ENCODE measurements at places on chromosomes 3 and 15.
A peak's percentile ranks its signal among the peaks of the same experiment; 100 is the strongest.

DNA sequence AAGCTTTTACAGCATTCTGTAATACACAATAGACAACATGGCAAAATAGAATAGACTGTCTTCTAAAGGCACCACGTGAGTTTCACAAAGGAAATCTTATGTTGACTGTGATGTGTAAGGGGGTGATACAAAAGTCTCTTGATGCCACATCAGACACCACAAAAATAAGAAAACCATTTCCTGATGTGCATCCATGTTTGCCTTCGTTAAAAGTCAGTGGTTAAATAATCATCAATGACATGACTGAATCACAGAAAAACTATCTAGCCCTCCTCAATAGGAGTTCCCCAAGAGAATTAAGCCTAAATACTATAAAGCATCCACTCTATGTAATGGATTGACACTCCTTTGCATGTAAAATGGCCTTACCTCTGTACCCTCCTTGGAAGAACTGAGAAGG, 198.6 kb upstream of the SLC2A2 start:
- no peak for DNase-seq

GRCh38 chr3:69787436-69788168, 48.3 kb downstream of the MITF start:
- DNase-seq = no peak

DNA sequence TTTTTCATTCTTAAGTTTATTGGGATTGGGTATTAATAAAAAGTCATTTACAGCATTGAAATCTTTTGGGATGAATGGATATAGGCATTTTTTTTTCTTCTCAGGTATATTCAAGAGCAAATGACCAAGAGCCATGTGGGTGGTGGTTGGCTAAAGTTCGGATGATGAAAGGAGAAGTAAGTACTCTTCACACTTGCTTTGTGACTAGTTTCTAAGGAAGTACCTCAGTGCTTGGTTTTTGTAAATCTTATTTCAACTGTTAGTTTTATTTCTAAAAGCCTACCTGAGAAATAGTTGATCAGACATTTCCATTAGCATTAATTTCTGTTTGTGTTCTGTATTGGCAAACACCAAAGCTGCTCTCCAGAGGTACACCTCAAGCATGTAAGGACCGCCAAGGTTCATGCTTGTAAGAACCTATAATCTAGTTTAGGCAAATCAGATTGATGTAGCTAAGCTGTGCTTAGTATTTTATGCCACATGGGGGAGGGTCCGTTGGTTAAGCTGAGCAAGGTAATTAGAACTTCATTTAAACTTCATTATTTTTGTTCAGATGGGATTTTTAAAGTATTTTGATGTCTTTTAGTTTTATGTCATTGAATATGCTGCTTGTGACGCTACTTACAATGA, 35.4 kb downstream of the FXR1 start:
- DNase-seq = no peak

- no peak for DNase-seq
Observed at GRCh38 chr15:90836296-90836871, 32.0 kb upstream of the FURIN start.

GRCh38 chr3:101204246-101204645, 116.1 kb downstream of the IMPG2 start:
- no peak for DNase-seq

- no peak for DNase-seq
Observed at GRCh38 chr3:12196684-12197083, 38.0 kb upstream of the TIMP4 start.

DNA sequence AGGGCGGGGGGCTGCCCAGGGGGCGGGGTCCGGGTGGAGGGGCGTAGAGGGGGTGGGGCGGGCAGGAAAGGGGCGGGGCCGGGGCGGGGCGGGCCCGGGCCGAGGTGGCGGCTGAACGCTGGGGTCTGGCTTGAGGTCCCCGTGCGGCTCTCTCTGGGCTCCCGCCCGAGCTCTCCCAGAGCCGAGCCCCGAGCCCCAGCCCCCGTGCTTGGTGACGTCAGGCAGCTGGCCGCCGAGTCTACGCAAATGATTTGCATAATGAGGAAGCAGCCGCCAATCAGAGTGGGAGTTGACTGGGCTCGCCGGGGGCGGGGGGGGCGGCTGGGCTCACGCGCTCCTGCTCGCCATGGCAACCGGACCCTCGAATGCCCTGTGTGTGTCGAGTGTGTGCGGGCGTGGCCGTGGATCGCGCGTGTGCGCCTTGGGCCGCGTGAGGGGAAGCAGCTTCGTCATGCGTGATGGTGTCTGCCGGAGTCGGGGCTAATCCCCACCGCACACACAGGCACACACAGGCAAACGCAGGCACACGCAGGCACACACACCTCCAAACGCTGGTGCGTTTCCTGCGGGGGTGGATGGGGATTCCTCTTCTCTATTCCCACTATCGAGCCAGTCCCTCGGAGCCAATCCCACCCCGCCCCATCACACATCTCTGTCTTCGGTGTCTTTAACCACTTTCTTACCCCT, at the start of gene CELF6:
CELF6 (minus strand) TSS at position 173 of the 687 bp plus-strand sequence. CDS start 283 bp downstream, outside the sequence.
- peak; percentile 60 for DNase-seq

- DNase-seq = no peak
Observed at GRCh38 chr15:78243491-78243941, 9.2 kb upstream of the ACSBG1 start.

- no peak for DNase-seq
Observed at GRCh38 chr3:127035677-127036076, 52.8 kb downstream of the PLXNA1 start.

DNA sequence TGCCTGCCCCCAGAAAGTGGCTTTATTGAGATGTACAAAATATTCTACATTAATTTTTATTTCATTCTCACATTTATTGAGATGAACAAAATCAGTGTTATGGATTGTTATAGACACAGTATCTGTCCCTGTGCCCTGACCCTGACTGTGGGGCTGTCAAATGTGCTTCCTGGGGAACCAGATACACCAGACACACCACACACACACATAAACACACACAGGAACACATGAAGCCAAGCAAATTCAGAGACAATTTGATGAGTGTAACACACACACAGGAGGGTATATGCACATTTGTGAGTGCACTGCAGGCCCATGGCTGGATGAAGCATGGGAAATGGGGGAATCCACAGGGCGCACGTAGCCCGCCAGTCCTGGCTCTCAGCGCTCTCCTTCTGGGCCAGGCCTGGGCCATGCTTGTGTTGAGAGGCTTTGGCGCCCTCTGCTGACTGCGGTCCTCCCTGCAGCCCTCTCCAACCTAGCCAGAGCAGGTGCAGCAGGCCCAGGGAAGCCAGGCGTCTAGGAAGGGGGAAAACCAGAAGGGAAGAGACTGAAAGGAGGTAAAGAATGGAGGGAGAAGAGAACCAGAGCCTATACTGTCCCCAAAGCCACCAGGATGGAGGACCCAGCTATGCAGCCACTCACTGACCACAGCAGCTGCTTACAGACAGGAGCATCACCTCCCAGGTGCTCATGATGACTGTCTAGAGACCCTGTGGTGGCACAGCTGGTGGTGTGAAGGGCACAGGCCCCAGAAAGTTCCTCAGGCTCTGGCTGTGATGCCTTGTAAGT, 18.0 kb upstream of the LOXL1 start:
- peak; percentile 72 for DNase-seq

DNA sequence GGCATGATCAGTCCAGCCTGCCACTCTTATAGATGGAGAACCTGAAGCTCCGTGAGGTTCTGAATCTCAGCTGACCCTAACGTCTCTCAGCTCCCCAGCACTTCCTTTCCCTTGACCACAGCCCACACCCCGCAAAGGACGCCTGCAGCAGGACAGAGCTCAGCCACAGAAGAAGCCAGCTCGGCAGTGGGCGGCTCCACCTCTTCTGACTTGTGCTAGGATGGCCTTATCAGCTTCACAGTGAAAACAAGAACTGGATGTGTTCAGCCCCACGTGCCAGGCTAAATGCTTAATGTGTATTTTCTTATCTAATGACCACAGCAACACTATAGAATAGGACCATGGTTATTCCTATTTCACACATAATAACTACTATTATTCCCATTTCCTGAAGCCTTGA, 127.6 kb downstream of the ARNT2 start:
- DNase-seq = no peak

GRCh38 chr3:54527521-54527920, 400.3 kb downstream of the LRTM1 start:
- no peak for DNase-seq
